ENCODE measurements at places on chromosomes 6 and 20.

- no peak for DNase-seq
Measured at GRCh38 chr6:139060332-139060731, 31.8 kb downstream of the ABRACL start.

GRCh38 chr20:48733296-48733790 is 94.5 kb downstream of the PREX1 start:
- no peak for DNase-seq

DNA sequence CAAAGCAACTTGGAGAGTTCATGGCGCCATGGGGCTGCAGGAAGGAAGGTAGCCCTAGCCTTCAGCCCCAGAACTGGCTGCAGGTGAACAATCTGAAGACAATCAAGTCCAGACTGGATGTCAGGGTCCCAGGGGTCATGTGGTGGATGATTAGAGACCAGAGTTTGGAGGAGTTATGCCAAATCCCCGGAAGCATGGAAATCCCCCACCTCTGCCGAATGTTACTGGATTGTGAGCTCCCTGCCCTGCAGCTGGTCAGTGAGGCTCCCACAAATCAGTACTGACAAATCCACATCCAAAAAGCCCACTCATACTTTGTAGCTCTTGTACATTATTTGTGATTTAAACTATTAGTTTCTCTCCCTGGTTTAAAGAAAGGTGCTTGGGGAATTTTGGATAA is 21.3 kb upstream of the CD93 start:
- no peak for DNase-seq

DNA sequence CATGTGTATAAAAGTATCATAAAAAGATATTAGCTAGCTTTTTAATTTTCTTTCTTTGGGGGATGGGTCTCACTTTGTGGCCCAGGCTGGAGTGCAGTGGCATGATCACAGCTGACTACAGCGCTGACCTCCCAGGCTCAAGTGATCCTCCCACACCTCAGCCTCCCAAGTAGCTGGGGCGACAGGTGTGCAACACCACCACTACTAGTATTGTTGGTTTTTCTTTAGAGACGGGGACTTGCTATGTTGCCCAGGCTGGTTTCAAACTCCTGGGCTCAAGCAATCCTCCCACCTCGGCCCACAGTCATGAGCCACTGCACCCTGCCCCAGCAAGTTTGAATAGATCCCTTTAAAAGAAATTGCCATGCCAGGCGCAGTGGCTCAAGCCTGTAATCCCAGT is 6.5 kb downstream of the TCFL5 start:
- no peak for DNase-seq

GRCh38 chr6:169654598-169655391 is 47.0 kb downstream of the WDR27 start:
- peak; percentile 71 for DNase-seq

DNA sequence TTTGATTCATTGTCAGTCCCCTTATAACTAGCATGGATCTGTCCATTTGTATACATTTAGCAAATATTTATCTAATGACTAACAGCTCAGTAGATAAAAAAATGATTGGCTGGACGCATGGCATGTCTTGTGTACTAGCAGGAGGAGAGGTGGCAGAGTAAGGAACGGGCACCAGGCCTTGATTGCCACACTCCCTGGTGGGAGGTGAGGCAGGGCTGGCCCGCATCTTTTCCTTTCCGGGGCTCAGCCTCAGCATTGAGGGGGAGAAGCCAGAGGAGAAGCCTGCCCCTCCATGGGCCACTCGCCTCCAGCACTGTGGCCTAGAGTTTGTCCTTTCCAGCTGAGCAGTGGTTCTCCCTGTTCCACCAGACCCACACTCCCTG is 84.9 kb upstream of the TMEM181 start:
- DNase-seq = no peak

- no peak for DNase-seq
Measured at GRCh38 chr20:5596401-5597193, 153.6 kb upstream of the SHLD1 start.

GRCh38 chr6:150410399-150410798 is 41.6 kb downstream of the IYD start:
- no peak for DNase-seq

- DNase-seq = peak; percentile 23
Measured at GRCh38 chr20:36305602-36306551, at the start of gene DLGAP4. Gene DLGAP4, plus strand, starts transcription at chr20:36306339. Its CDS starts 125,379 bp downstream, at chr20:36431718.

DNA sequence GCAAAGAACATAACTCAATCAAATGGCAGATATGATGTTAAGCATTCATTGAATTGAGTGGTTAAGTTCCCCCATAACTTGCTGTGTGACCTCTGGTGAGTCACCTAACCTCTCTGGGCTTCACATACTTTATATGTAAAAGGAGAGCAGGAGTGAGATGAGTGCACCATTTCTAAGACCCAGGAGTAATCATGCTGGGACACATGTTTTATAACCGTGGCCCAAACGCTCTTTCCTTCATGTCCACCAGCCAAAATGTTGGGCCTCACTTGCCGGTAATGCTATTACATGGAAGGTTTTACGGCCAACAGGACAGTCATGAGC is 40.3 kb upstream of the CCDC167 start:
- DNase-seq = no peak

DNA sequence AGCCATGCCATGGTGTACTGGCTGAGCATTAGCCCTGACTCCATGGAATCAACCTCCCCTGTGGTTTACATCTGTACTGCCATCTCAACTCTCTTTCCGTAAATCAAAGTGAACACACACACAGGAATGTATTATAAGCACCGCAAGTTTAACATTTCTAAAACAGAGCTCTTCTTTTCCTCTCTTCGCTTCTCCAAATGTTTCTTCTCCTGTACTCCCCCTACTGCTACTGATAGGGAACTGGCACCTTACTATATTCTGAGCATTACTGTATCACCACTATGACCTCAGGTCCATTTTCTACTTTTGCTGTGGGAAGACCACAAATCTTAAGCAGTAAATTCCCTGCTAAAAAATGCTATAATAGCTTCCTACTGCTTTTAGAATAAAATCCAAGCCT is 101.2 kb downstream of the NUS1 start:
- DNase-seq = no peak

GRCh38 chr20:46900826-46901225 is 6.2 kb downstream of the EYA2 start:
- no peak for DNase-seq

GRCh38 chr6:56659721-56660380 is 17.2 kb upstream of the DST start:
- no peak for DNase-seq

DNA sequence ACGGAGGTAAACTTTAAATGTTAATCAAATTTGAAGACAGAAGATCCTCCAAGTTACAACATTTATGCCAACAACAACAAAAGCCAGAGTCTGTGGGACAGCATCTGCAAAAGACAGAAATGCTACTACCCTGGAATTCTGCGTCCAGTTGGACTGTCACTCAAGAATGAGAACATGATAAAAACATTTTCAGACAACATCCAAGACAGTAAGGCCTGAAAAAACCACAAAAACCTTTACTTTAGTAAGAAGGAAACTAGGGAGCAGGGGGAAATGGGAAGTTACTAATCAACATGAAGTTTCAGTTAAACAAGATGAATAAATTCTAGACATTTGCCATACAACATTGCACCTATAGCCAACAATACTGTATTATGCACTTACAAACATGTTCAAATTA is 77.6 kb downstream of the MLIP start:
- no peak for DNase-seq

DNA sequence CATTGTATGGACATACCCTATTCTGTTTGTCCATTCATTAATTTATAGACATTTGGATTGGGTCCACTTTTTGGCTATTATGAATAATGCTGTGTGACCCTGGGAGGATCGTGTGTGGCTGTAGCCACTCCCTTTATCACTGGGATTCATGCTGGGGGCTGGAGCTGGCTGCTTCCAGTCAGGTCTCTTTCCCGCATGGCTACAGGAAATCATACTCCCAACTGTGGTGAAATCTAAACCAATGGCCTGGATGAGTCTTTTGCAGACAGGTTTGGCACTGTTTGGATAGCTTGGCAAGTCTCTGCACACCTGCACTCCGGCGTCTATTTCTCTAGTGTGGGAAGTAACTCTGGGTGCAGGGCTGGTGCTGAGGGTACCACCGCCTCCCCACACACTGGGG is 80.4 kb downstream of the RIN2 start:
- DNase-seq = no peak

- DNase-seq = no peak
Measured at GRCh38 chr6:118787724-118788423, 106.1 kb upstream of the ASF1A start.

GRCh38 chr6:5469101-5469846 is 208.0 kb downstream of the FARS2 start:
- DNase-seq = no peak
